Stimulated activated memory B cell treated with anti-CD40 and anti-IgM and Interleukin-4, amounts not matched to agents 10 μg/mL and 1 μg/mL and 100 μg/mL, for 72 hours (primary cell): ENCODE measurements at places on chromosomes 11 and 22.

- ATAC-seq = no peak
Observed at GRCh38 chr11:133745791-133746190, 99.5 kb downstream of the SPATA19 start.

- peak; percentile 84 for ATAC-seq
Observed at GRCh38 chr11:119567688-119568582, 145.0 kb upstream of the THY1 start.

GRCh38 chr22:28245579-28246224, 326.6 kb upstream of the PITPNB start:
- ATAC-seq = no peak

DNA sequence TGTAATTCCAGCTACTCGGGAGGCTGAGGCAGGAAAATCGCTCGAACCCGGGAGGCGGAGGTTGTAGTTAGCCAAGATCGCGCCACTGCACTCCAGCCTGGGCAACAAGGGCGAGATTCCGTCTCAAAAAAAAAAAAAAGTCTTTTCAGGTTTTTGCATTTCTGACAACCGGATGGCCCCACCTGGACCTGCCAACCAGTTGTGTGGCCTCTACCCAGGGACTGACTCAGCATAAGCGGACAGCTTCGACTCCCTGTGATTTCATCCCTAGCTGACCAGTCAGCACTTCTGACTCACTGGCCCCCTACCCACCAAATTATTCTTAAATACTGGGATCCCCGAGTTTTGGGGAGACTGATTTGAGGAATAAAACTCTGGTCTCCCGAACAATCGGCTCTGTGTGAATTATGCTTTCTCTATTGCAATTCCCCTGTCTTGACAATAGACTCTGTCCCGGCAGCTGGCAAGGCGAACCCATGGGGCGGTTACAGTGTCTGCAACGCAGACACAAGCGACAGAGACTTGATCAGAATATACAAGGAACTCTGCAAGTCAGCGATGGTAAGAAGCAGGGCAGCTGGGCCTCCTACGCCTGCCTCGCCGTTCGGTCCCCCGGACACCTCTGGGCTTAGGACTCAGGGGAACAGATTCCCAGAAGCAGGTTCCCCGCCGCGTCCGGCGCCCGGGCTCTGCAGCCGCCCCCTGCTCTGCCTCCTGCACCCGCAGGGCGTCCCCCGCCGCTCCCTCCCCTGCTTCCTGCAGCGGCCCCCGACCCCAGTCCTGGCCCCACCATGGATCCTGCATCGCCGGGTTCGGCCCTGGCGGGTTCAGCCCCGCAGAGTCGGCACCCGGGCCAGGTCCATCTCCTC, 741 bp upstream of the TALDO1 start:
- peak; percentile 46 for ATAC-seq

- no peak for ATAC-seq
Observed at GRCh38 chr11:67307545-67308001, 4.2 kb downstream of the SSH3 start.

DNA sequence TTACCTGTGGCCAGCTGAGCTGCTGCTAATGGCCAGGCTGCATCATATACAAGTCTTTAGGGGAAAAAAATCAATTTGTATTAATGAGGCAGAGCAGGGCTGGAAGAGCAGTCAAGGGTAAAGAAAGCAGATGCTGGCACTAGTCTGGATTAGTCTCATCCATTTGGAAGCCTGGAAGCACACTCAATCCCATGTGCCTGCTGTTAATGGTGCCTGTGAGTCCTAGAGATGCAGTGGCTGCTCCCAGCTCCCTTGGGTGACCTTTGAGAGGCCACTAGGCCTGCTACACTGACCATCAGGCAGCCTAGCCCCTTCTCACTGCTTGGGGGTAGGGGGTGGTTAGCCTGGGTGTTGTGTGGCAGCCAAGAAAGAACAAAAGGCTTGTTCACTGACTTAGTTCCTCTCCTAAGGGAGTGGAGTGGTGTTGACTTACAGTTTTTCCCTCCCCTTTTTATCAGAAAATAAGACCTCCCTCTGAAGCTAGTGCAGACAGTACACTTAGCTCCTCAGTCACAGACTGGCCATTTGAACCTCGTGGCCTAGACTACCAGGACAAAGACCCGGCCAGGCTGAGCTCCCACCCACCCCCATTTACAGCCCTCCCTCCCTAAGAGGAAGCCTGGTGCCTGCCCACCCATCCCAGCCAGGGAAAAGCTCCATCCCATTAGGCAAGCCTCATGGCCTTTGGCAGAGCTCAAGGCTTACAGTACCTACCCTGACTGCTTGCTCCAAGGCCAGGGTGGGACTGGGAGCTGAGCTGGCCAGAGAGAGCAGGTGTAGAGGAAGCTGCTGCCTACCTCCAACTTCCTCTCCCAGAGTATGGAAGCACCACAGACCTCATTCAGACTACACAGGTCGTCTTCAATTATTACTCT, 7.8 kb downstream of the PIK3IP1 start:
- ATAC-seq = no peak

- no peak for ATAC-seq
Observed at GRCh38 chr11:13885083-13885482, 77.4 kb upstream of the SPON1 start.

GRCh38 chr11:92790366-92790765, 179.1 kb upstream of the MTNR1B start:
- ATAC-seq = no peak

DNA sequence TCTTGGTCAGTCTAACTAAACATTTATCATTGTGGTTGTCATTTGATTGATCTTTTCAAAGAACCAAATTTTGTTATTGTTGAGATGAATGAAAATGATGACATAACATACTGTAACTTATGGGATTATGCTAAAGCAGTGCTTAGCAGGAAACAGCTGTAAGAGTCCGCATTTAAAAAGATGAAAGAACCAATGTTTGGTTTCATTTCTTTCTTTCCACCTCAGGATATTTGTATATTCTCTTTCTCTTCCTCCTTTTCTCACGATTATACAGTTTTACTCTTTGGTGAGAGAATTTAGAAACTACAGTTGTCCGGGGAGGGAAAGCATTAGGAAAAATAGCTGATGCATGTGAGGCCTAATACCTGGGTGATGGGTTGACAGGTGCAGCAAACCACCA, 23.1 kb downstream of the PIH1D2 start:
- peak; percentile 81 for ATAC-seq

DNA sequence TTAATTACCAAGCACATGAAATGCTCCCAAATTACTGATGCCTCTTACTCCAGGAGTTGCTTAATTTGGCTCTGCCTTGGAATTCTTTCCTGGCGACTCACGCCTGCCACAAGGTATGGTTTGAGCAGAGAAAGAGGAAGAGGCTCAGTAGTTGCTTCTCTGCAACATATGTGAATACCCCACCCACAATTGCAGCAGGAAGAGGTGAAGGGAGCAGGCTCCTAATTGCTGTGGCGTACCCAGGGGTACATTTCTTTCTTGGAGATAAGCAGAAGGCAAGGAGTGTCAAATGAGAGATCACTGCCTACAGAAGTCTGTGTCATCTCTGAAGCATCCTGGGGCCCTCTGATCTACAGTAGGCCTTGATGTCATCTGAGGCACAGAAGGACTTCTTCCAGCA, 10.6 kb upstream of the NNMT start:
- ATAC-seq = no peak

DNA sequence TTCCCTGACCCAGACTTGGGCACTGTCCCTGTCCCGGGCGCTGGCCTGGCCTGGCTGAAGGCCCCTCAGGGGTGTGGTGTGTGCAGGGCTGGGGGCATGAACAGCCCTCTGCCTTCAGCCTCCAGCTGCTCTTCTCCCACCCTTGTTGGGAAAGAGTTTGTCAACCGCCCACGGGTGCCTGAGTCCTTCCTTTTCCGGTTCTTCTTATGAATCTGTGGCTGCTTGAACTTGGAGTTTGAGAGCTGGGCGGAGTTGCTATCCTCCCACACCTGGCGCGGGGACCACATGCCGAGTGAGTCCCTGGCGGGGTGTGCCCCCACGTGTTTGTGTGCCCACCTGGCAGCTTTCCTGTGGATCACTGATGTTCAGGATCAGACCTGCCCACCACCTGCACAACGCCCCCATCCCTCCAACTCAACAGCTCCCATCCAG, 13.4 kb downstream of the NFAM1 start:
- ATAC-seq = no peak

GRCh38 chr11:121494355-121495099, 41.8 kb upstream of the SORL1-AS1 start:
- ATAC-seq = peak; percentile 71

- ATAC-seq = no peak
Observed at GRCh38 chr11:2122907-2123627, 16.1 kb downstream of the IGF2 start.

GRCh38 chr11:34487430-34487829, 26.2 kb downstream of the ELF5 start:
- peak; percentile 72 for ATAC-seq

DNA sequence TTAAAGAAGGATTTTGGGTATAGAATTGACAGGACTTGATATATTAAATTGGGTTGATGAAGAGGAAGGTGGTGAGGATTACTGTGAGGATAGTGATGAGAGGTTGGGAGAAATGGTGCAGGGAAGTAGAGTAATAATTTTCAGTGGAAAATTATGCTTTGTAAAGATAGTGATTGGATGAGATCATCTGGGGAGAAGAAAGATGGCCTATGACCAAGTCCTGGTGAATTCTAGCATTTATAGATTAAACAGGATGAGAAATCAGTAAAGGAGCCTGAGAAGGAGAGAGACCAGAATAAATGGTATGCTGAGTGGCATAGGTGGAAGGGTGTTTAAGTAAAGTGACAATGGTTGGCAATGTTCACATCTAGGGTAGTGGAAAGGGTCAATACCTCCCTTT, 15.0 kb downstream of the IPO7 start:
- ATAC-seq = no peak

DNA sequence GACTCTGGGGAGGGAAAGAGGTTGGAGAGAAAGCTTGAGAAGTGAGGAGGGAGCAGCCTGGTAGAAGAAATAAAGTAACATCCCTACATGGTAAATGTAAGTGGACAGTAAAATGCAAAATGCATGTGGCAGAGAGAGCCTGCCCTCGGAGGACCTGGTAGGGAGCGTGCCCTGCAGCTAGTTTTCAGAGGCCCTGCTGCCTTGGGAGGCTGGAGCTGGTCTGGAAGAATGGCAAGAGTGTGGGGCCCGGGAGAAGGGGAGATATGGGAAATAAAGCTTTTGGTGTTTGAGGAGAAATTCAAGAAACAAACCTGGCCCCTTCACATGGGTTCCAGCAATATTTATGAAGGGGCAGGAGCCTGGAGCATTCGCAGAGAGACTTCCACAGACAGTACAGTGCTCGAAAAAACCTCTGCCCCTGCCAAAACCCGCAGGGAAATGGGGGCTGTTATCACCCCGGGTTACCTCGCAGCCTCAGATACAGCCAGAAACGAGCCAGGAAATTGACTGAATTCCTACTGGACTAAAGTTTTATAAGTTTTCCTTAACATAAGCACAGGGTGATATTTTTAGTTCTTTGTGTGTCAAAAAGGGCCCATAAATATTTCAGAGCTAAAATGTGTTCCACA, 363.0 kb downstream of the TENM4 start:
- no peak for ATAC-seq

DNA sequence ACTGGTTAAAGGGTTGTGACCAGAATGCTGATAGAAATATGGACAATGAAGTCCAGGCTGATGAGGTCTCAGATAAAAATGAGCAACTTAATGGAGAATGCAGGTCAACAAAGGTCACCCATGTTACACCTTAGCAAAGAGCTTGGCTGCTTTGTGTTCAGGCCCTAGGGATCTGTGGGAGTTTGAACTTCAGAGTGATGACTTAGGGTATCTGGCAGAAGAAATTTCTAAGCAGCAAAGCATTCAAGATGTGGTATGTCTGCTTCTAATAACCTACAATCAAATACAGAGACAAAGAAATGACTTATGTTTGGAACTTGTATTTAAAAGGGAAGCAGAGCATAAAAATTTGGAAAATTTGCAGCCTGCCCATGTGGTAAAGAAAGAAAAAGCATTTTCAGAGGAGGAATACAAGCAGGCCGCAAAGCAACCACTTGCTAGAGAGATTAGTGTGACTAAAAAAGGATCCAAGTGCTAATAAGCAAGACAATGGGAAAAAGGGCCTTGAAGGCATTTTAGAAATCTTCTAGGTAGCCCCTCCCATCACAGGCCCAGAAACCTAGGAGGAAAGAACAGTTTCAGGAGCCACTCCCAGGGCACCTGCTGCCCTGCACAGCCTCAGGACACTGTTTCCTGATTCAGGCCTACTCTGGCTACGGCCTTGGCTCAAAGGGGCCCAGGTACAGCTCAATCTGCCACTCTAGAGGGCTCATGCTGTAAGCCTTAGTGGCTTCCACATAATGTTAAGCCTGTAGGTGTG, 41.3 kb downstream of the TNKS1BP1 start:
- no peak for ATAC-seq

GRCh38 chr11:92424281-92424680, 199.7 kb downstream of the FAT3 start:
- no peak for ATAC-seq

- ATAC-seq = no peak
Observed at GRCh38 chr22:46549563-46549840, 12.1 kb upstream of the CELSR1 start.

- ATAC-seq = peak; percentile 35
Observed at GRCh38 chr11:35619116-35619854, 1.0 kb downstream of the FJX1 start.

DNA sequence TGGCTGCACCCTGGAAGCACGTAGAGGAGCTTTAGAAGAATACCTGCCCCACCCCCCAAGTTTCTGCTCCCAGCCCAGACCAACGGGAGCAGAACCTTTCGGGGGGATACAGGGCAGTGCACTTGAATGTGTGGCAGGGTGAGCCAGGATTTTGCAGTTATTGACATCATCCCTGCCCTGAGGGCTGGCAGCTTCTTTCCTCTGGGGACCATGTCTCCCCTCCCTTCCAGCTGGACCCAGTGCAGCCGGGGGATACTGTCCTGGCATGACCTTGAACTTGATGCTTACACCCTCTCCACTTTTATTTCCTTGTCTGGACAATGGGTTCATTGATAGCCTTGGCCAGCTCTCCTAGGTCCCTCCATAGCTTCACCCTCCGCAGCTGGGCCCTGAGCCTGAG, 4.1 kb upstream of the CABP7 start:
- ATAC-seq = no peak

DNA sequence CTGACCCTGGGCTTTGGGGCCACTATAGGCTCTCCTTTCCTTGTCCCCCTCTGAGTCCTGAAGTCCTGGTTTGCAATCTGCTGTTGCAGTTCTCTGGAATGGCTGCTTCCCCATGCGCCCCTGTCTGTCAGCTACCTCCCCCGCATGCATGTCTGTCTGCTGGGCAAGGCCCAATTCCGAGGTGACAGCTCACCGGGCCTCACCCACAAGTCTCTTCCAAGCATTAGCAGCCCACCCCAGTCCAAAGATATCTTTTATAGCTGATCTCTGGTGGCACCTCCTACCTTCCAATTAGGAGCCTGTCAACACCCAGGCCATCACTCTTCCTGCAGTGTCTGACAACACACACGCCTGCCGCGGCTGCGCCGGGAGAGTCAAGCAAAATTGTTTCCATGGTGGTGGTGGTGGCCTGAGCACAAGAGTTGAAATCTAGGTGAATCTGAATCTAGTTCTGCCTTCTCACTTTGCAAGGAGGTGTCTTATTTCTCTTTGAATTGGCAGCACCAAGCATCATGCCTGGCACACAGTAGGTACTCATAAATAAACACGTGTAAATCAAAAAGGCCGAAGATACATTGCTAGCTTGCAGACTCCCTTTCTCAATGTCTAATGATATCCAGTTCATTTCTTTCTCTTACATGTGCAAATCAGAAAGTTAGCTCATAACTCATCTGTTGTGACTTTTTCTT, 1.2 kb upstream of the LMO2 start:
- ATAC-seq = no peak

- ATAC-seq = no peak
Observed at GRCh38 chr22:31081963-31082605, 966 bp downstream of the SMTN start.
